ENCODE measurements at places on chromosomes 11 and 22.

DNA sequence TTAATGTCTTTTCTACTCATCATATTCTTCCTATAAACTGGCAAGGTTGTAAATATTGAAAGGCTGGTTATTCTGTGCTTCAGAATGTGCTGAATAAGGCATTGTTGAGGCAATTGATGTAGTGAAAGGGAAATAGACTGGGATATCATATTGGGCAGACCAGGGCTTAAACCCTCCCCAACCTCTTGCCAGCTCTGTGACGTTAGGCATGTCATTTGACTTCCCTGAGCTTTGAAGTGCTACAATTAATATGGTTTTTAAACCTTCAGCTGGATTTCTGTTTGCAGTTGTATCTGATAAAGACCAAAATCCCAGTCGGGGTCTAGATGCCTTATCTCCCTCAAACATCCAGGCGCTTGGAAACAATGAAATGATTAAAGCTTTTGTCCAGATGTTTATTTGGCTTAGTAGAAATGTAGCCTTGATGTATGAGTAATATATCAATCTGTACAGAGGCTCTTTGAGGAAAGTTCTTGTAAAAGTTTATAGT, 208.1 kb downstream of the DBX1 start:
- DNase-seq, result no peak

- no peak for DNase-seq
These were observed 21.7 kb upstream of the GRIK4 start for GRCh38 chr11:120489799-120490198.

- no peak for DNase-seq
These were observed 12.8 kb downstream of the RAB3IL1 start for GRCh38 chr11:61904539-61905048.

DNA sequence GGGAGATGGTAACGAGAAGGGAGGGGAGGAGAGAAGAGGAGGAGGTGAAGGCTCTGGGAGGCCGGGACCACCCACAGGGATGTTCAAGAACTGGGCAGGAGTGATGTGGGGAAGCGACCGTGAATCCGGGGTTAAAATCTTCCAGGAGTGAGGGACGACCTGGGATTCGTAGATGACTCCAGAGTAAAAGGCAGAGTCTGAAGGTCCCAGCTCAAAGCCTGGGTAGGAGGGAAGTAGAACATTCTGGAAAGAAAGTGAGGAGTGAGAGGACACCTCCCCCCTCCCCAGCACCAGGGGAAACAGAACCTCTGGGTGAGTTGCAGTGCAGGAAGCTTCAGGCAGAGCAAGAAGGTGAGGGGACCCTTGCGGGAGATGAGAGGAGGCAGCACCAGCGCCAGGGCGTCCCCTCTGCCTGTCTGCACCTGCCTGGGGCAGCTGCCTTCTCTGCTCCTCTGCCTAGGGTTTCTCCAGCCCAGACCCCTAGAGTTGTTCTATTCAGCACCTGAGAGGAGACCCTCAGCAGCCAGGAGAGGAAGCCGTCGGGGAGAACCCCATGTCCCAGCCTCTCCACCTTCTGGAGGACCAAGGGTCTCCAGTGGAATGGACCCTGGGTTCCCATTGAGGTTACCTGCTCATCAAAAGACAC, 49.7 kb downstream of the LINC01488 start:
- DNase-seq, result no peak

DNA sequence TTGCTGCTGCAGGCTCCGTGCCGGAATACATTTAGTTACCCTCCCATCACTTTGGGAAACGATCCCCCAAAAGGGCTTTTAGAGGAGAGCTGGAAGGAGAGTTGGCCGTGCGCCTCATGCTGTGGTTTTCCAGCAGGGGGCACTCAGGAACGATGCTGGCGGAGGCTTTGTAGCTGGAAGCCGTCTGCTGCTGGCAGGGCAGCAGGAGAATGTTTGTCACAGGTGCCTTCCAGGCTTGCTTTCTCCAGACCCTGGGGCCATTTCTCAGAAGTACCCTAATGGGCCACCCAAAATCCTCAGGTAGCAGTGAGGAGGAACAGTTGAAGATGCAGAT, 30.0 kb upstream of the CABP7 start:
- DNase-seq, result no peak

GRCh38 chr11:81995889-81996288, 737.8 kb downstream of the FAM181B start:
- no peak for DNase-seq

DNA sequence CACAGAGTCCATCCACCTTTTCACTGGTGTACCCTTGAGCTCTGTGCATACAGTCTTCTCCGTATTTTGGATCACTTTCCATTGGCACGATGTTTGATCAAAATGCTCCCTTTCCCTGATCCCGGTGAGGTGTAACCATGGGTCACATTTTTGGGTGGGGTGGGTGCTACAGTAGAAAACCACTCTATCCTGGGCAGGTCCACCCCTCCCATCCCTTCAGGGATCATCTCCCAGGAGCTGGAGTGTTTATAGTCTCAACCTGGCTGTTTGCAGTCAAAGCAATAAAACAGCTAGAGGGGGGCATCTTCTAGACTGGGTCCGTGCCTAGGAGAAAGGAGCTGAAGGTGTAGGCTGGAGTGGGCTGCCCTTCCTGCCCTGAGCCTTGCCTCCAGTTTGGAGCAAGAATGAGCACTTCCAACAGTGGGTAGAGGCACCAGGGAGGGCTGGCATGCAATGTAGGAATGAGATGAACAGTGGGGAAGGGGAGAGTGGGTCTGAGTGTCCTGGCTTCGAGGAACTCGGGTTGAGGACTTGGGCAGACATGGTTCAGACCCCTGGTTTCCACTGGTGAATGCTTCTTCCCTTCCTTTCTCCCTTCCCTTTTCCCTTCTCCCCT, 38.8 kb downstream of the RNF141 start:
- no peak for DNase-seq

- no peak for DNase-seq
These were observed 35.4 kb downstream of the NFAM1 start for GRCh38 chr22:42396621-42397331.

GRCh38 chr11:90242894-90243416, 20.1 kb upstream of the CHORDC1 start:
- no peak for DNase-seq

Measured in large intestine (tissue), 12 donors.